Suprapubic skin (tissue), 4 donors: ENCODE measurements at places on chromosomes 3 and 15. TPM values are rescaled to one million over a fixed set of nuclear protein-coding genes. Genes with fewer than 3 reads are reported as not detected.

FAM107A gene
- total RNA-seq: 18.1 TPM

TIPARP gene
- total RNA-seq: 152 TPM

P2RY13 gene
- 0.62 TPM for total RNA-seq

GOLGA8G gene
- total RNA-seq: not detected

DNA sequence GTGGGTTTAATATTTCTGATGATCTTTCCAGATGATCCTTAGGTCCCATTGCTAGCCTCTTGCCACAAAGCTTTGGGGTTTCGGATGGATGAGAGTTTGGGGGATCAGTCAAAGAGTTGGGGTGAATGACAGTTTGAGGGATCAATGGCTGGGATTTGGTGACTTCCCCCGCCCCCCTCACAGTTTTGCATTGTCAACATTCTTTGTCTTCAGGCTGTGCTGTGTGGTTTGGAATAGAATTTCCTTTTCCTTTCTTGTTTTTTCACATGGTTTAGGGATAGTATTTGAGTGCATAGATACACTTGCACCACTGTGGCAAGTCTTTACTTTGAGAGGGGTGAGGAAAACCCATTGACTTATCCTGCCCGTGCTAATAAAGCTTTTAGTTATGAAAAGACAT lies 14.3 kb downstream of the MEF2A start:
- no peak overlapping the region for H3K4me3 ChIP-seq
- DNase-seq: no peak
- H3K27me3 ChIP-seq: no peaks in the 10 kb centered on the region
- H3K36me3 ChIP-seq: no peaks in the 10 kb centered on the region

GRCh38 chr3:98893740-98894139 lies 7.8 kb downstream of the DCBLD2 start:
- no peak overlapping the region for H3K27ac ChIP-seq
- H3K4me1 ChIP-seq: peaks cover 17% of the 10 kb centered on the region
- H3K27me3 ChIP-seq: no peaks in the 10 kb centered on the region
- H3K4me3 ChIP-seq: no peak overlapping the region
- DNase-seq: no peak

- H3K27me3 ChIP-seq: no peaks in the 10 kb centered on the region
- DNase-seq: no peak
- H3K36me3 ChIP-seq: peaks cover 72% of the 10 kb centered on the region
- H3K4me3 ChIP-seq: no peak overlapping the region
- peaks cover 3% of the 10 kb centered on the region for H3K4me1 ChIP-seq
Observed at GRCh38 chr3:97952872-97953271, 19.4 kb downstream of the RIOX2 start.

DNA sequence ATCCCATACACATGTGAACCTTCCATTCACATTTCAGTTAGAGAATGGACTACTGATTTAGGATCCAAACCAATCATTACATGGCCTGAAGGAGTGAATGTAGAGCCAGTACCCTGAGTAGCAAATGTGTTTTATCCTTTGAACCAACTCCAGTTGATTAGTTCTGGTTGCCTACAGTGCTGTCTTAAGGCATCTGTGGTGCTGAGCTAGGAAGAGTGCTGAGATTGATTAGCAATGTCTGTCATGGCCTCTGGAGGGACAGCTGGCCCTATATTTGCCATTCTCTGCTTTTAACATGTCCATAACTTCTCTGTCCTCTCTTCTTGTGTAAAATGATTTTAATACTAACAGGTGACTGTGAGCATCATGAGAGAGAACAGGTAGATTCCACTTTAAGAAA lies 11.1 kb downstream of the LRTM1 start:
- no peaks in the 10 kb centered on the region for H3K36me3 ChIP-seq
- no peak for DNase-seq
- no peak overlapping the region for H3K27ac ChIP-seq
